ENCODE measurements at places on chromosomes 2 and 18.

DNA sequence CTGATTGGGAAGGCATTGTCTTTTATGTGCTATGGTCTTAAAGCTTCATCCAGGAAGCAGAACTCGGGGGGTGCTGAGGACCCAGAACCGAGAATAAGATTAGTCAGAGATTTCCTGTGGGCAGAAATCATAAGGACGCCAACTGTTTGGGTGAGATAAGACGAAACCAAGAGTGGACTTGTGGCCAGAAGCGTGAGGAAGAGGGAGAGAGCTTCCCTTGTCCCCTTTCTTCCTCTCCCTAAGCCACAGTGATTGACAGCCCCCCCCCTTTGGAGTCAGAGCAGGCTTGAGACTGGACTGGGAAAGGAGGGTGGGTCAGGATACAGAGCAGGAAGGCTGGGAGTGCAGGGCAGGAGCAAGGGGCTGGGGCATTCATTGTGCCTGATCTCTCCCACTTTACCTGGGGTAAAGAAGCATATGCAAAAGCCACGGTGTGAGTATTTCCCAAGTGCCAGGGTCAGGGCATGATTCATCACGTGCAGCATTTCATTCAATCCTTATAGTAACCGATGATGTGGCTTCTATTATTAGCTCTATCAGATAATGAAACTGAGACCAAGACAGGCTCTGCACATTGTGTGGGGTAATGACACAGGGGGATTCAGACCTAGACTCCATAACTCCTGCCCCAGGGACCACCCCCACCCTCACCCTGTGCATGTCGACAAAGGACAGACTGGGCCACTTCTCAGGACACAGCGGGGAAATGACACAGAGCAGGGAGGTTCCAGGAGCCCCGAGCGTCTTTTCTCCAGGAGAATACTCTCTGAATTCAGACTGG, 3.0 kb upstream of the IL1RN start:
- no peak for DNase-seq

- no peak for DNase-seq
Measured at GRCh38 chr2:198700319-198700718, 757.4 kb downstream of the SATB2 start.

GRCh38 chr18:58896734-58897508, 32.2 kb downstream of the ZNF532 start:
- DNase-seq: no peak

GRCh38 chr18:70499218-70499691, 210.4 kb downstream of the SOCS6 start:
- DNase-seq: no peak

GRCh38 chr2:134226601-134227000, 27.3 kb upstream of the MGAT5 start:
- DNase-seq: no peak

DNA sequence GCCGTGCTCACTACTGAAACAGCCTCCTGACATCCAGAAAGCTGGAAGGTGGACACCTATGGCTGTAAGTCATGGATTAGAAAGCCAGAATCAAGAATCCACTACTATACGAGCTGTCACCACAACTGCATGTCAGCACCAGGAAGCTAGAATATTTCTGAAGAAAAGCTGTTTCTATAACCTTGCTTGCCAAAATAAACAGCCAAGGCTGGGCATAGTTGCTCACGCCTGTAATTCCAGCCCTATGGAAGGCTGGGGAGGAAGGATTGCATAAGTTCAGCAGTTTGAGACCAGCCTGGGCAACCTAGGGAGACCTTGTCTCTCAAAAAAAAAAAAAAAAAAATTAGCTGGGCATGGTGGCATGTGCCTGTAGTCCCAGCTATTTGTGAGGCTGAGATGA, 96.3 kb upstream of the GAREM1 start:
- DNase-seq: no peak

- DNase-seq: no peak
Measured at GRCh38 chr18:69364930-69365329, 35.8 kb upstream of the DOK6 start.

DNA sequence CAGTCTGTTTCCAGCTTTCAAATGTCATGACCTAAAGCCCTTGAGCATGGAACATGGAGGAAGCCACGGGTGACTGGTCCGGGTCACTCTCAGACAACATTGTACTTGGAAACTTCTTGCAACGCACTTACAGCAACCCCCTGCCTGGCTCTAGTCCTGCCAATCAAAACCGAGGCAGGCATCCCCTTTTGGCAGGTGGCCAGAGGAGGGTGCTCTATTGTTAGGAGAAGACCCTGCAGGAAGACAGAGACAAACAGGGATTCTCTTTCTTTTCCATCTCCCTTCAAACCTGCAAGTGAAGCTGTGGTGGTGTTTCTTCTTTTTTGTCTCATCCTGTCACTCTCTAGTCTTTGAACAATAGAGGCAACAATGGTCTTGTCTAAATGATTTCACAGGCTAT, 667.2 kb downstream of the ZEB2 start:
- no peak for DNase-seq

DNA sequence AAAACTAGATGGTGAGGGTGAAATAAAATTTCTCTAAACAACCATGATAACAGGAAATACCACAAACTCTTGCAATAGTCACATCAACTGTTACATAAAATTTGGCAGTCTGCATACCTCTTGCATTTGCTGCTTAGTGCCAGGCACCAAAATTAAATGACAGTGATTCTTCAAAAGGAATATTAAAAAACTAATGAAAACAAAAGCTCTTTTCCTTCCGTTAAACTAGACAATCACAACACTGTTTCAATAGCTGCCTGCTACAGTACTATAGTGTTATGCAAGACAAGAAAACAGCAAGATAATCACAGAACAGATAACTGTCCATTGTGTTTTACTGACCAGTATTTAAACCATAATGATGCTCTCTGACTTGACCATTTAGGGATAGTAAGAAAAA, 239.0 kb upstream of the SMAD7 start:
- DNase-seq: no peak

DNA sequence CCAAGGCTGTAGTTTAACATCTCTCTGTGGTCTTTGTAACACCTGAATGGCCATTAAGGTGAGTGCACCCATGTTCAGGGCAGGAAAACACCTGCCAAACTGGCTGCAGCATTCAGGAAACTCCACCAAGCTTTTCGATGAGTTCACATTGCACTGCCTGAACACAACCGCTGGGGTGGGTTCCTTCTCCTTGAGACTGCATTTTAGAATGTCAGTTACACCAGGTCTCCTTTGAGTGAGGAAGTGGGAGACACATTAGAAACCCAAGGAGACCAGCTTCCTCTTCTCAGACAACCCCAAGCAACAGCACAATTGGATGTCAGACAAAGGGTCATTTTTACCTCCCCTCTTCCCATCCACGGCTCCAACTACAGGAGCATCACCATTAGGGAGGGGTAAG, 35.2 kb downstream of the CYRIA start:
- DNase-seq: no peak

GRCh38 chr2:16296331-16297250, 356.2 kb downstream of the MYCN start:
- DNase-seq: no peak
